Activated CD4-positive, alpha-beta memory T cell treated with anti-CD3 and anti-CD28 coated beads for 36 hours (primary cell): ENCODE measurements at places on chromosomes 6 and 20. TPM values are rescaled to one million over a fixed set of nuclear protein-coding genes. Genes with fewer than 3 reads are reported as not detected.

The CST7 gene
- total RNA-seq = 83.1 TPM

DNA sequence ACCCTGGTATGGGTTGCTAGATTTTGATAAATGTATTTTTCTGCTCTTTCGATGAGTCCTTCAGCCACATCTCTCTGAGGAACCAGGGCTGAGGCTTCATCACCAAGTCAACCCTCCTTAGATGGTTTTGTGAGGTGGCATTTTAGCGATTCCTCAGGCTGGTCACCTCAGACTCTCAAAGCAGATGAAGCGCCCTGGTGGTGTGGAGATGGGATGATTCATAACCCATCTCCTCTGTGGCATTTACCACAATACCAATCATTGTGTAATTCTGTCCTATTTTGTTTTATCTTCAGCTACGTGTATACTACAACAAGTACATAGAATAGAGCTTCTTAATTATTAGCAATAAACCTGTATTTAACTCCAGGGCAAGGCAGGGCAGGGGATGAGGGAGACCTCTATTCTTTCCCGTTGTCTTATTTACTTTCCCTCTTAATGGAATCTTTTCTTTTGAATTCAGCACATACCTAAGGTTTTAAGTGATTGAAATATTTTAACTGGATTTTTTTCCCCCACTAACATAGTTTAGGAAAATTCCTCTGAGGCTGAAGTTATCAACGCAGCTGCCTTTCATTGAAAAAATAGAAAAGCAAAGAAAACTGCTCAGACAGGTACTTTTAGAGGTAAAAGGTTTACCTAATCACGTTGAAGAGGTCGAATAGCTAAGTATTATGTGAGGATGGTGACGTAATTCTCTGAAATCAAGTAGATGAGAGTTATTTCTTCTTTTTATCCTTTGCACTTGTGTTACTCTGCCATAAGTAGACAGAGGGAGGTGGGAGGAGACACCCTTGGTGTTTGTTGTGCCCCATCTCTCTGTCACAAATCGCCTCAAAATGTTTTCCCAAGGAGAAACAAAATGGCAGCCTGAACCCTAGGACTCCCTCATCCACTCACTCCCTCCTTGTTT lies 57.4 kb upstream of the EDN3 start:
- peak; percentile 60 for DNase-seq

The NOL7 gene
- total RNA-seq = 94.9 TPM

The CFAP61 gene
- total RNA-seq = not detected

GRCh38 chr20:45835329-45835765 lies 1.7 kb downstream of the SNX21 start:
- no peak for DNase-seq

- DNase-seq = peak; percentile 84
Observed at GRCh38 chr20:43751167-43752050, 24.6 kb upstream of the GTSF1L start.

DNA sequence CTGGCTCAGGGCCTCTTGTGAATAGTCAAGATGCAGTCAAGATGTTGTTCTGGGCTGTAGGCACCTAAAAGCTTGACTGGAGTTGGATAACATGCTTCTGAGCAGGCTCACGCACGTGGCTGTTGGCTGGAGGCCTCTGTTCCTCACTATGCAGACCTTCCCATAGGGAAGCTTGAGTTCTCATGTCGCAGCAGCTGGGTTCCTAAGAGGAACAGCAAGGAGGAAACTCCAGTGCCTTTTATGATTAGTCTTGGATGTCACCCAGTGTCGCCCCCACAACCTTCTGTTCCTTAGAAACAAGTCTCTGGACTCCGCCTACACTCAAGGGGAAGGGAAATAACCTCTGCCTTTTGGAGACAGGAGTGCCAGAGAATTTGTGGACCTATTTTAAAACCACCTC lies 210.7 kb downstream of the BCAS1 start:
- DNase-seq = no peak
